ENCODE measurements at places on chromosomes 7 and 10.
A peak's percentile ranks its signal among the peaks of the same experiment; 100 is the strongest.

DNA sequence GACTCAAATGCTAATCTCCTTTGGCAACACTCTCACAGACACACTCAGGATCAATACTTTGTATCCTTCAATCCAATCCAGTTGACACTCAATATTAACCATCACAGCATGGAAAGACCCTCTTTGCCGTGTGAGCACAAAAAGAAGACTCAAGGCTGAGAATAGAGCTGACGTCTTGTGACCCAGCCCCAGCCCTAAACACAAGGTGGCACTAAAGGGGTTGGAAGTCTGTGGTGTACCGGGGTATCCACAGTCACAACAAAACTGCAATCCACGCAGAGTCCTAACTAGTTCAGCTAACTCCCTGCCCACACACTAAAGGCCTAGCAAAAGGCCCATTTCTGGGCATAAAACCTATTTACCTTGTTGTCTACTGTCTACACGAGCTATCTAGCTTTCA, 200.1 kb downstream of the ACTR3B start:
- H3K27me3 ChIP-seq: no peaks in the 10 kb centered on the region
- DNase-seq: no peak
- no peak overlapping the region for H3K4me3 ChIP-seq
- no peaks in the 10 kb centered on the region for H3K4me1 ChIP-seq
- H3K27ac ChIP-seq: no peak overlapping the region
- H3K36me3 ChIP-seq: no peaks in the 10 kb centered on the region

DNA sequence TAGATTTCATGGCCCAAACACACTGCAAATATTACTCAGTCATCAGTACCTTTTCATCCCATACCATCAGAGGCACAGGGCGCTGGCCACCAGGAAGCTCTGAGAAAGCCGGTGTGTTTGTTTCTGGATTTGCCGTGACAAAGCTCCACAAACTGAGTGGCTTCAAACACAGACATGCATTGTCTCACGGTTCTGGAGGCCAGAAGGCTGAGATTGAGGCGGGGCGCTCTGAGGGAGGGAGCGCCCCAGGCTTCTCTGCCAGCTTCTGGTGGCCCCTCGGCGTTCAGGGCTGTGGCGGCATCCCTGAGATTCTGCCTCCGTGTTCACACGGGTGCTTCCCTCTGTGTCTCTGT, 3.7 kb upstream of the TTYH3 start:
- no peak overlapping the region for H3K27ac ChIP-seq
- peaks cover 3% of the 10 kb centered on the region for H3K27me3 ChIP-seq
- peaks cover 8% of the 10 kb centered on the region for H3K4me1 ChIP-seq

- H3K27ac ChIP-seq: no peak overlapping the region
- no peaks in the 10 kb centered on the region for H3K36me3 ChIP-seq
- no peak for DNase-seq
- H3K4me1 ChIP-seq: no peaks in the 10 kb centered on the region
- H3K4me3 ChIP-seq: no peak overlapping the region
- H3K27me3 ChIP-seq: peaks cover 16% of the 10 kb centered on the region
Measured at GRCh38 chr7:104795086-104795485, 218.9 kb upstream of the KMT2E start.

DNA sequence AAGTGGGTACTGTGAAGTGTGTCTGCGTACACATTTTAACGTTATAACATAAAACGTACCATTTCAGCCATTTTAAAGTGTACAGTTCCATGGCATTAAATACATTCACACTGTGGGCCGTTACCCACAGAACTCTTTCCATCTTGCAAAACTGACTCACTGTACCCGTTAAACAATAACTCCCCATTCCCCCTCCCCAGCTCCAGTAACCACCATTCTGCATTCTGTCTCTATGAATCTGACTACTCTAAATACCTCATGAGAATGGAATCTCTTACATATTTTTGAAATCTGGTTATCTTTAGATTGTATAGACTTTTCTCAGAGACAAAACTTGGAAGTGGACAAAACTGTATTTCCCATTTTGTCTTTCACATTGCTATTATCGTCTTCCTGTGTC, 9.3 kb downstream of the ARL3 start:
- peak overlapping the region; percentile 36 for H3K27ac ChIP-seq
- H3K4me3 ChIP-seq: no peak overlapping the region
- peaks cover 9% of the 10 kb centered on the region for H3K4me1 ChIP-seq
- no peaks in the 10 kb centered on the region for H3K27me3 ChIP-seq

DNA sequence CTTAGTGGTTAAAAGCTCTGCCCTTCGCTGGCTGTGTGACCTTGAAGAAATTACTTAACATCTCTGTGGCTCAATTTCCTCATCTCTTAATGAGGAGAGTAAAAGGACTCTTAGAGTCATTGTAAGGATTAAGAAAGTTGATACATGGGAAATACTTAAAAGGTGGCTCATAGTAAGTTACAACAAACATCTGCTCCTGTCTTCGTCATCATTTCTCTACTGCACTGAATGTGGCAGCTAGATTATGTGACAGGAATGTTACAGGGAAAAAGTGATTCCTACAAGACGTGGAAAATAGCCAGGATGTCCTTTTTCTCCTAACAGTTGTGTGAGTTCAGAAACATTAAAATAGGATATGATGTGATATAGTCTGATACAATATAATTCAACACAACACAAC, 184.7 kb downstream of the FRMD4A start:
- no peak overlapping the region for H3K27ac ChIP-seq
- no peaks in the 10 kb centered on the region for H3K36me3 ChIP-seq
- no peak overlapping the region for H3K4me3 ChIP-seq
- peaks cover 12% of the 10 kb centered on the region for H3K27me3 ChIP-seq
- DNase-seq: no peak

DNA sequence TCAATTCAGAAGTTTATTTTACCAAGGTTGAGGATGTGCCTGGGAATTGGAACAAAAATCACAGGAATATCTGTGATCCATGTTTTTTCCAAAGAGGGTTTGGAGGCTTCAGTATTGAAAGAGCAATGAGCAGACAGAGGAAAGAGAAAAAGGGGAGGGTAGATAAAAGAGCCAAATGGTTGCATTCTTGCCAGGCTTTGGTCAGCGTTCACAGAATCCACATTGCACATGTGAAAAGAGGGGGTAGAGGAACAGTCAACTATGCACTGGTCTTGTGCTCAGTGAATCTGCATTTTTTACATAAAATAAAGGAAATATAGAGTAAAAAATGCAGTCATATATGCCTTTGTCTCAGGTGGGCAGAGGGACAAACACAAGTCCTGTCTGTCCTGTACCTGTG, 20.6 kb upstream of the ERCC6 start:
- H3K4me1 ChIP-seq: no peaks in the 10 kb centered on the region
- H3K27ac ChIP-seq: no peak overlapping the region
- peaks cover 26% of the 10 kb centered on the region for H3K27me3 ChIP-seq

GRCh38 chr7:77913977-77914607, 115.5 kb downstream of the PHTF2 start:
- peak overlapping the region; percentile 17 for H3K4me3 ChIP-seq
- H3K27ac ChIP-seq: peak overlapping the region; percentile 30
- DNase-seq: no peak

- H3K4me1 ChIP-seq: peaks cover 2% of the 10 kb centered on the region
- no peak overlapping the region for H3K27ac ChIP-seq
- DNase-seq: no peak
- H3K27me3 ChIP-seq: peaks cover 2% of the 10 kb centered on the region
- H3K36me3 ChIP-seq: no peaks in the 10 kb centered on the region
Measured at GRCh38 chr10:8114741-8115617, 60.5 kb downstream of the GATA3 start.

- DNase-seq: no peak
- no peaks in the 10 kb centered on the region for H3K27me3 ChIP-seq
- peaks cover 19% of the 10 kb centered on the region for H3K4me1 ChIP-seq
- H3K36me3 ChIP-seq: no peaks in the 10 kb centered on the region
Measured at GRCh38 chr10:97013568-97013967, 172.2 kb downstream of the SLIT1 start.

GRCh38 chr7:20095436-20095835, 121.7 kb downstream of the MACC1 start:
- no peaks in the 10 kb centered on the region for H3K27me3 ChIP-seq
- no peaks in the 10 kb centered on the region for H3K36me3 ChIP-seq
- no peaks in the 10 kb centered on the region for H3K4me1 ChIP-seq
- no peak overlapping the region for H3K27ac ChIP-seq
- H3K4me3 ChIP-seq: no peak overlapping the region

DNA sequence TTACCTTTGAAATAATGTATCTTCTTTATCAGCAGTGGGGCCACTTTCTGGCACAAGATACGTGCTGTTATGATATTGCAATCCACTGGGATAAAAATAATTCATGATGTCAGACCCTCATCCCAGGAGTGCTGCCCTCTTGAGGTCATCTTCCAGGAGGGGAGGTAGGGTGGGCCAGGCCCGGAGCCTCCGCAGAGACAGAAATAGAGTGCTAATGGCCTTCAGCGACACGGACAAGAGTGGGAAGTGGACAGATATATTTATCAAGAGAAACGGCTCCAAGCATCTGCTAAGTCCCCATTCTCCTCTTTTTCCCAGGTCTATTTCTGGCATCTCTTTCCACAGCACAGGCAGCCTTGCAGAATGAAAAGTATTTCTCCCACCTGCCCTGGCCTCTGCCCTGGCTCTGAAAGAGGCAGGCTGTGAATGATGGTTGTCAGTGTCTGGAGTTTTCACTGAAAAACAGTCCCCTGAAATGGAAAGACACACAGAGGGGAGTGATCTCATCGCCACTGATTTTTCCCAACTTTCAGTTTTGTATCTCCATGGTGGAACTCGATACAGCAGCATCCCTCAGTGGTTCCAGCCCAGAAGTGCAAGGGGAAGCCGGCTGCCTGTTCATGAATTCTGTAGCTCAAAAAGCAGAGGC, 251.7 kb upstream of the MYO3A start:
- no peak overlapping the region for H3K4me3 ChIP-seq
- no peaks in the 10 kb centered on the region for H3K27me3 ChIP-seq
- H3K4me1 ChIP-seq: no peaks in the 10 kb centered on the region
- H3K36me3 ChIP-seq: no peaks in the 10 kb centered on the region
- peak; percentile 31 for DNase-seq

- H3K36me3 ChIP-seq: peaks cover 11% of the 10 kb centered on the region
- peaks cover 44% of the 10 kb centered on the region for H3K4me1 ChIP-seq
- no peak overlapping the region for H3K27ac ChIP-seq
- peaks cover 3% of the 10 kb centered on the region for H3K27me3 ChIP-seq
- DNase-seq: no peak
- H3K4me3 ChIP-seq: no peak overlapping the region
Measured at GRCh38 chr7:2040201-2040892, 192.4 kb downstream of the MAD1L1 start.

DNA sequence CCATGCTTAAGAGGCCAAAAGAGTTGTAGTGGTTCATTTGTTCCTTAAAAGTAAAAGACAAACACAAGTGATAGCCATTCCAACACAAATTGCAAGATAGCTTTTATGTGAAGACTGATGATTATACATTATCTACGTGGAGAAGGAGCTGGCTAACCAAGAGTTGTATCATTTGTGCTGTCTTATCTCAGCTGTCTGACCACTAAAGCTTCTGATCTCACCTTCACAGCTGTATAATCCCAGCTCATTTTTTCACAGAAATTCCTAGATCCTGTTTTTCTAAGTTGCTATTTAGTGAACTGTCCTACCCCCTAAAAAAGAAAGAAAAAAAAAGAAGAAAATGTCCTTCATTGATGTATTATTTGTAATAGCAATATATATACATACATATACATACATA, 9.8 kb downstream of the USP6NL start:
- no peak overlapping the region for H3K4me3 ChIP-seq
- peaks cover 12% of the 10 kb centered on the region for H3K27me3 ChIP-seq
- H3K27ac ChIP-seq: no peak overlapping the region

DNA sequence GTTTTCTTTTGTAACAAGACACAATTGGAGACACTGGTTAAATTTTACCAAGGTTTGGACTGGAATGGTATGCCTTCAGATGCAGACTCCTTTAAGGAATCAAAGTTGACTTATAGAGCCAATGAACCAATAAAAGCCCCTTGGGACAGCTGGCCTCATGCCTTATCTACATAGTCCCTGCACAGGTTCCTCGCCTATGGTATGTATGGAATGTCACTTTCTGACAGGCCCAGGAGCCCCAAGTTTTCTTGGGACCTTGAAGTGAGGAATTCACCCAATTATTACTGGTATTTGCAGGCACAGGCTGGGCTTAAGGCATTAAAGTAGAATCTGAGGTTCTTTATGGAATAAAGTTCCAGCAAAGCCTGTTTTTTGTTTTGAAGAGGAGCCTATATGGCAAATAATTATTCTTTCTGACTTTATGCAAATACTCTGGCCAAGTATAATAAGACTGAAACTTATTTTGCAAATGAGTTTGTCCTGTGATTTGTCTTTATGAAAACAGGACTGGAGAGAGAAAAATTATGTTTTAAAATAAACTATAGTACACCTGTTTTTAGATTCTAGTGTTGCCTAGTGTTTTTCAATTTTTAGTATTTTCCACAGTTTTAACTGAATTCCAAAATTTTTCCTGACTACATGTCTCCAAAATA, 24.1 kb upstream of the DNMBP start:
- DNase-seq: no peak
- no peaks in the 10 kb centered on the region for H3K36me3 ChIP-seq
- H3K27me3 ChIP-seq: peaks cover 5% of the 10 kb centered on the region
- H3K4me3 ChIP-seq: no peak overlapping the region
- H3K27ac ChIP-seq: no peak overlapping the region

- no peaks in the 10 kb centered on the region for H3K27me3 ChIP-seq
- H3K36me3 ChIP-seq: no peaks in the 10 kb centered on the region
- H3K4me1 ChIP-seq: peaks cover 2% of the 10 kb centered on the region
- no peak overlapping the region for H3K4me3 ChIP-seq
- DNase-seq: no peak
Measured at GRCh38 chr7:86913709-86914108, 145.7 kb downstream of the ELAPOR2 start.

DNA sequence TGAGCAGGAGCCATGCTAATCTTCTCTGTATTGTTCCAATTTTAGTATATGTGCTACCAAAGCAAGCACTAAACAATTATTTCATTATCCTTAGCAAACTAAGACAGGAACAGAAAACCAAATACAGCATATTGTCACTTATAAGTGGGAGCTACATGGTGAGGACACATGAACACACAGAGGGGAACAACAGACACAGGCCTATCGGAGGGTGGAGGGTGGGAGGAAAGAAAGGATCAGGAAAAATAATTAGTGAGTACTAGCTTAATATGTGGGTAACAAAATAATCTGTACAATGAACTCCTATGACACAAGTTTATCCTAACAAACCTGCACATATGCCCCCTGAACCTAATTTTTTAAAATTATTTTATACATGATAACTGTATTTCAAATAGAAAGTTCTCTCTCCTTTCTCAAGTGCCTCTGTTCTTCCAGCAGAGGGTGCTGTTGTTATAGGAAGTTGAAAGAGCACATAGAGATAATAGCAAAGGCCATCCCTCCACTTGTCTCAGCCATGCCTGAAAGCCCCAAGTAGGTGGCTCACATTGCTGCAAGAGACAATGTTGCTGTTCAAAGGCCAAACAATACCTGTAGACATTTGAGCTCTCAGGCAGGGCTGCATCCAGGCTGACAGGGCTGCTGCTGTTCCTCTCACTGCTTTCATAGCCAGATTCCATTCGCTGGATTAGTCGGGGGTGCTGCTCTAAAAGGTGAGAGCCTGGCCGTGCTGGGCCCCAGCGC, 33.4 kb upstream of the PPP3CB start:
- no peak overlapping the region for H3K4me3 ChIP-seq
- H3K4me1 ChIP-seq: no peaks in the 10 kb centered on the region
- H3K27me3 ChIP-seq: no peaks in the 10 kb centered on the region
- H3K36me3 ChIP-seq: no peaks in the 10 kb centered on the region

GRCh38 chr7:21028186-21028585, 241.5 kb upstream of the SP8 start:
- DNase-seq: no peak
- no peaks in the 10 kb centered on the region for H3K27me3 ChIP-seq
- no peak overlapping the region for H3K27ac ChIP-seq
- no peaks in the 10 kb centered on the region for H3K36me3 ChIP-seq
- no peaks in the 10 kb centered on the region for H3K4me1 ChIP-seq
